ENCODE measurements at places on chromosomes 12 and 14.

DNA sequence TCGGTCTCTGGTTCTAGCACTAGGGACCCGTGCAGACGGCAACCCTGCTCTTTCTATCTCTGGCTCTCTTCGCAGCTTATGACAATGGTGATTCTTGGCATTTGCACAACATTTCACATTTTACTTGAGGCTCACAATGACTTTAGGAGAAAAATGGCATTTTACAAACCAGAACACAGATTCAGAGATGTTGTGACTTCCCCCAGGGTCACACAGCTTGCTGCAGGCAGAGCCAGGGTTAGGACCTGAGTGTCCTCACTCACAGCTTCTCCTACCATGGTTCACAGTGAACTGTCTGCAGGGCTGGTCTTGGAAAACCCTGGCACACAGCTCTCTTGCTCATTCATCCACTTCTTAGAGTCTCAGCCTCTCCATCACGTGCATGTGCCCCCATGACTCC, 23.7 kb downstream of the P2RX7 start:
- no peak for DNase-seq

DNA sequence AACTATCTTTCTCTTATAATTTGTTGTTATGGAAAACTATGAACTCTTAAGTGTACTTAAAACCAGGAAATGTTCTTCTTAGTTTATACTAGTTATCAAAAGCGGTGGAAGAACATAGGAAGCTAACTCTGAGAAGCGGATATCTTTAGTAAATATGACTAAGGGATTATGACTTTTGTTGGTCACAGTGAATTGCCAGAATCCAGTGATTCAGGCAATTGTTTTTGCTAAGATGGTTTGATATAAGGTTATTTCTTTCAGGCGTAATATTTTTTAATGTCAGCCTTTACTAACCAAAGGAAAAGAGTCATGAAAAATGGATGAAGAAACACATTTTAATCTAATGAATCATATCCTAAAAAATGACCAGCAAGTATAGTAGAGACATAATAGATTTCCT, 473.5 kb downstream of the FOXG1 start:
- DNase-seq: no peak

DNA sequence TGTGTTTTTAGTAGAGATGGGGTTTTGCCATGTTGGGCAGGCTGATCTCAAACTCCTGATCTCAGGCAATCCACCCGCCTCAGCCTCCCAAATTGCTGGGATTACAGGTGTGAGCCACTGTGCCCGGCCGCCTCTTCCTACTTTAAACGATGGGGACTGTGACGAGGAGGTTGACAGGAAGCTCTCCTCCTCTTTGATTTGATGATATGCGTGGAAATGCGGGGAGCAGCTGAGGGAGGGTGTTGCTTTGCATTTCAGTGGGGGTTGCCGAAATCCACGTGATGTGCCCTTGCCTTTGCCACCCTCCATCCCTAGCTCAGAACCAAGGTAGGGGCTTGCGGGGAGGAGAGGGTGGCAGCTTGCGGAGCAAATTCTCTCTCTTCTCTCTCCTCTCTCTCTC, 189.6 kb downstream of the AACS start:
- no peak for DNase-seq

GRCh38 chr14:39428118-39428517, 4.1 kb downstream of the FBXO33 start:
- no peak for DNase-seq

DNA sequence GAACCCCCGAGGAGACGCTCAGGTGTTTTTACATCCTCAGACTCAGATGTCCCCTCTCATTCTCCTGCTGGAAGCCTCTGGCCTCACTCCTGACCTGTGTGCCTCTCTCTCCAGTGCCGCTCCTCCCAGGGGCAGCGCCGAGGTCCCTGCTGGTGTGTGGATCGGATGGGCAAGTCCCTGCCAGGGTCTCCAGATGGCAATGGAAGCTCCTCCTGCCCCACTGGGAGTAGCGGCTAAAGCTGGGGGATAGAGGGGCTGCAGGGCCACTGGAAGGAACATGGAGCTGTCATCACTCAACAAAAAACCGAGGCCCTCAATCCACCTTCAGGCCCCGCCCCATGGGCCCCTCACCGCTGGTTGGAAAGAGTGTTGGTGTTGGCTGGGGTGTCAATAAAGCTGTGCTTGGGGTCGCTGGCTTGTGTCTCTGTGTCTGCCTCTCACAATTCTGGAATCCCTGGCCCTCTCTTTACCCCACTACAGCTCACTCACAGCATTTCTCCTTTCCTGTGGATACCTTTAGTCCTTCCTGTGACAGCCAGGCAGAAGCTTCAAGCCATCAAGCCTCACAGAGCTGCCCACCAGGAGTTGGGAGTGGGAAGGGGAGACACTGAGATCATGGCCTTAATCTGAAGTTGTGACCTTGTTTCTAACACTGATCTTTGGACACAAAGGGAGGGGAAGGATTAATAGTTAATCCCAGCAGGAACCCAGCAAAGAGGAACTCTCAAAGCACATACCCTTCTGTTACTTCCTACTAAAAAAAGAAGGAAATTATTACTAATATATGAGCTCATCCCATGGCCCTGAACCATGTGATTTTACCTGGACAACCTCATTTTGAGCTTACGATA, 1.1 kb upstream of the SOAT2 start:
- no peak for DNase-seq

Data from Jurkat, Clone E6-1 (cell line).